Osteoblast (primary cell): ENCODE measurements at places on chromosomes 1 and 21.
A peak's percentile ranks its signal among the peaks of the same experiment; 100 is the strongest.

DNA sequence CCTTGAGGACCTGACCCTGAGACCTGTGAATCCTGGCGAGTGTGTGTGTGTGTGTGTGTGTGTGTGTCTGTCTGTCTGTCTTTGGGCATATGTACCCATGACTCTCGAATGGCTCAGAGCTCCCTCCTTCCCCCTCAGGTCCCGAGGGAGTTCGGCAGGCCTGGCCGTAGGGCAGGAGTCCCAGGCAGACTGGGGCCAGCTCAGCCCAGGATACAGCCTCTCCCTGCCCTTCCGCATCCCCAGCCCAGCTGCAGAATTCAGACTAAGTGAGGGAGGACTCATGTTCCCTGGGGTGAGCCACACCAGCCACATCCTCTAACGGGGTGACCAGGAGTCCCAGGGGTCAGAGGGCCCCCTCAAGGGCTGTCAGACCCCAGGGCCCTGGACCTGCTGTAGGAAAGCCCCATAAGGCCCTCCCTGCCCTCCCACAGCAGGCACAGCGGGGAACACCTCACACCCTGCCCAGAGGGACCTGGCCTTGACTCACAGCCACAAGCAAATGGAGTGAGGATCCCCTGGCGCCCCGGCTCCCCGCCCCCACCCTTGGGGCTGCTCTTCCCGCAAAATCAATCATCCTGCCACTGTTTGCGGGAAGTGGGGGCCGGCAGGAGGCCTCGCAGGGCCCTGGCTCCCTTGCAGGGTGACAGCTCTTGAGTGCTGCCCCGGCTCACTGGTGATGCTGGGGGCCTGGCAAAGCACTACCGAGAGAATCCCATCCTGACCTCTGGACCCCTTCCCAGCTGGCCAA, 101.7 kb upstream of the CASZ1 start:
- DNase-seq = peak; percentile 93

DNA sequence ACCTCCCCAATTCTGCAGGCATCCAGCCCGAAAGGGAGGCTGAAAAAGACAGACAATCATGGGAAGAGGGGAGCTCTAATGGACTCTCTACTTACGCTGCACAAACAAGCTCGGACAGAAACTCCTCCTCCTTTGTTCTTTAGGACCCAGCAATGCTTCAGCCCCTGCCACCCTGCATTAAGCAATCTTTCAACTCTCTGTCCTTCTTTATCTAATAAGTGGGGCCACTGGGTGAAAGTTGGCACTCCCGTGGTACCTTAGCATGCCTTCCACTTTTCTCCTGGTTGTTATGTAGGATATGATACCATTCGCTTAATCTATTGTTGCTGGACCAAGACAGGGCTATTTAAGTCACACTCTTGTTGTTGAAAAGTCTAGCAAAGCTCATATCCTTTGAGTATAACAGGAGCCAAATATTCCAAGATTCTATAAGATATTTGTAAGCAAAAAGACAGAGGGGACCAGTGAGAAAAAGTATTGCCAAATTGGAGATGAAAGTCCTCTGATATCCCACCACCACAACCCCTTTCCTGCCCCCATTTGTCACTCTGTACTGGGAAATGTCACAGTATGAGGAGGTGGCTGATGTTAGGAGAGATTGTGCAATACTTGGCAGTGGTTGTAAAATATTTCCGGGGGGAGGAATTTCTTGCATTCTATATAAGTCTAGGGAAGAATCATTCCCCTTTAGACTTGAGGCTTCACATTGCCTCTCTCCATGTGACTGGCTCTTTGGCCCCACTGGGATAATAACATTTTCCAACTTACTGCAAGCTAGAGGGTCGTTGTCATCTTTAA, 137.3 kb upstream of the GJB5 start:
- DNase-seq = no peak

- DNase-seq = no peak
These were observed 69.3 kb downstream of the NR5A2 start for GRCh38 chr1:200096774-200097173.

DNA sequence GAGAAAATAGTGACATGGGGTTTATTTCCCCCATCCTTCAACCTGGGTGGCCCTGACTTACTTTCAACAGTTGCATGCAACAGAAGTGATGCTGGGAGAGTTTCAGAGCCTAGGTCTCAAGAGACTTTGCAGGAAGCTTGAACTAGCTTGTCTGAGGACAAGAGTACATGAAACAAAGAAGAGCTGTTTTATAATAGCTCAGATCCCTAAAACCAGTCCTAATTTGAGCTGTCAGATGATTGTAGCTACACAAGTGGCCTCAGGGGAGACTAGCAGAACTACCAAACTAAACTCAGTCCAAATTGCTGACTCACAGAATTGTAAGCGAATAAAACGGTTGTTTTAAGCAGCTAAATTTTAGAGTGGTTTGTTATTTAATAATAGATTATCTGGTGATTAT, 17.1 kb downstream of the RC3H1 start:
- peak; percentile 84 for DNase-seq

DNA sequence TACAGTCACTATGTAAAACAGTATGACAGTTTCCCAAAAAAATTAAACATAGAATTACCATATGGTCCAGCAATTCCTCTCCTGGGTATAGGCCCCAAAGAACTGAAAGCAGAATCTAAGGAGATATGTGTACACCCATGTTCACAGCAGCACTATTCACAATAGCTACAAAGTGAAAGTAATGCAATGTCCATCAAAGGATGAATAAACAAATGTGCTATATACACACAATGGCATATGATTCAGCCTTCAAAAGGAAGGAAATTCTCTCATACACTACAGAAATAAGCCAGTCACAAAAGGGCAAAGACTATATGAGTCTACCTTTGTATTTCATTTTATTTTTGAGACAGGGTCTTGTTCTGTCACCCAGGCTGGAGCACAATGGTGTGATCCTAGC, 120.4 kb downstream of the TOMM20 start:
- DNase-seq = no peak

GRCh38 chr1:63698001-63698838, 75.6 kb upstream of the ROR1 start:
- DNase-seq = peak; percentile 65

GRCh38 chr1:42983253-42983652, 24.6 kb upstream of the SLC2A1 start:
- no peak for DNase-seq

DNA sequence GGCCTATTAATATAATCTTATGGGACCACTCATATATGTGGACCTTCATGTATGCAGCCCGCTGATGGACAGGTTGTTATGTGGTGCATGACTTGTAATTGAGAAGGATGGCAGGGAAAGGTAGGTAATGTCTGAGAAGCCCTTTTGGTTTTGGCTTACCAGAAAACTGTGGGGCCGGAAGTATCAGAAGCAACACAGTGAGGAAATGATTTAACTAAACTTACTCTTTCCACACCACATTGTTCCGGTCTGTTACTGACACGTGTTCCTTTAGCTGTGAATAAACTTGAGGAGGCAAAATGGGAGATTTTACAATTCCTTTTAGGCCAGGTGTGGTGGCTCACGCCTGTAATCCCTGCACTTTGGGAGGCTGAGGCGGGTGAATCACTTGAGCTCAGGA, 32.4 kb downstream of the KIF1B start:
- DNase-seq = peak; percentile 27

DNA sequence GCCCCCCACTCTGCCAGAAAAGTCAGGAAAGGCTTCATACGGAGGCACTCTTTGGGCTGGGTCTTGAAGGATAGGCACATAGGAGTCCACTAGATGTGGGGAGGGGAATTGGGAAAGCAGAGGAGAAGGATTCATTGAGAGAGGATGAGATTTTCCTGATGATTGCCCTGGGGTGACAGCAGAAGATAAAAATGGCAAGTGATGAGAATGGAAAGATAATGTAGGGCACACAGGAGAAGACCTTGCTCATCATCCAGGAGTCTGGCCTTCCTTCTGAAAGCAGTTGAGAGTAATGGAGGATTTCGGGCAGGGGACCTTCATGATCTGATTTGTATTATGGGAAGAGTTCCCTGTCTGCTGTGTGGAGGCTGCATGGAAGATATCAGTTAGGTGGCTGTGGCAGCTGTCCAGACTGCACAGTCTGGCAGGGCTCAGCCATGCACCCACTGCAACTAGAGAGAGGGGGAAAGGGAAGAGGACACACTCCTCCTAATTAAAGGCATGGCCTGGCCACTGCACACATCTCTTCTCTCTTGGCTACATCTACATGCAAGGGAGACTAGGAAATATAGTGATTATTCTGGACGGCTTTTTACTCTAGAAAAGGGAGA, 9.6 kb upstream of the FABP3 start:
- DNase-seq = no peak

- DNase-seq = no peak
These were observed 18.6 kb upstream of the GBP5 start for GRCh38 chr1:89291276-89291675.

DNA sequence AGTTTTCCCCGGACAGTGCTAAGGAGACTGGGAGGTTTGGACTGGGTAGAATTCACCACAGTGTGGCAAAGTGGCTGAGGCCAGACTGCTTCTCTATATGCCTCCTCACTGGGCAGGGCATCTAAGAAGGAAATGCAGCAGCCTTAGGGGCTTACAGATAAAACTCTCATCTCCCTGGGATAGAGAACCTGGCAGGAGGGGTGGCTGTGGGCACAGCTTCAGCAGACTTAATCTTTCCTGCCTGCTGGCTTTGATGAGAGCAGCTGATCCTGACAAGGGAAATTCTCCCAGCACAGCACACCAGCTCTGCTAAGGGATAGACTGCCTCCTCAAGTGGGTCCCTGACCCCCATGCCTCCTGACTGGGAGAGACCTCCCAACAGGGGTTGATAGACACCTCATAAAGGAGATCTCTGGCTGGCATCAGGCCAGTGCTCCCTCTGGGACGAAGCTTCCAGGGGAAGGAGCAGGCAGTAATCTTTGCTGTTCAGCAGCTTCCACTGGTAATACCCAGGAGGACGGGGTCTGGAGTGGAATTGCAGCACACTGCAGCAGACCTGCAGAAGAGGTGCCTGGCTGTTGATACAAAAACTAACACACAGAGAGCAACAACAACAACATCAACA, 25.2 kb downstream of the KIFAP3 start:
- no peak for DNase-seq
